Activated CD4-positive, CD25-positive, alpha-beta regulatory T cell treated with anti-CD3 and anti-CD28 coated beads, Interleukin-2, amount 50 U/mL, for 16 hours (primary cell): ENCODE measurements at places on chromosomes 2 and 18.

DNA sequence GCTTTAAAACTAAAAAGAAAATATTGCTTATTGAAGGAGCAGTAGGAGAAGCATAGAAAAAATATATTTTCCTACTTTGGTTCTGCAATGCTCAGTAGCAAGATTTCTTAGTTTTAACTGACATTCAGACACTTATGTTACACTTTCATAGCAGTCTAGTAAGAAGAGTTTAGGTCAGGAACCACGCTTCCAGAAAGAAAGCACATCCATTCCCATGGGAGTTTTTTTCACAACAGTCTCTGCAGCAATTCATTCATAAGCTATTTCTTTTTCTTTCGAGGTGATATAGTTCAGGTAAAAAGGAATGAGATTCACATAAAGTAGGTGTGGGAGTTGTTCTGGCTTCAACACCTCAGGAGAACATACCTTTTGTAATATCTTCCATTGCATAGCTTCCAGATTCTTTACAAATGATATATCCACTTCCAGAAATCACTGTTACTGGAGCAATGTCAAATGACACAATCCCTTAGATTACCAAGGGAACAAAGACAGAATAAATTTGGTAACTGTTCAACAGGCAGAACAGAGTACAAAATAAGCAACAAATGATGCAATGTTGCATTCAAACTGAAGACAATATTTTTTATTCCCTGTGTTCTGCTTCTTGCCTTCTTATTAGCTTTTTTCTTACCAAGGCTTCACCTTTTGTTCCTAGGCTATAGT lies 95.2 kb upstream of the GULP1 start:
- no peak for DNase-seq

- DNase-seq = no peak
These were observed 116.0 kb downstream of the LIPG start for GRCh38 chr18:49677762-49678413.

DNA sequence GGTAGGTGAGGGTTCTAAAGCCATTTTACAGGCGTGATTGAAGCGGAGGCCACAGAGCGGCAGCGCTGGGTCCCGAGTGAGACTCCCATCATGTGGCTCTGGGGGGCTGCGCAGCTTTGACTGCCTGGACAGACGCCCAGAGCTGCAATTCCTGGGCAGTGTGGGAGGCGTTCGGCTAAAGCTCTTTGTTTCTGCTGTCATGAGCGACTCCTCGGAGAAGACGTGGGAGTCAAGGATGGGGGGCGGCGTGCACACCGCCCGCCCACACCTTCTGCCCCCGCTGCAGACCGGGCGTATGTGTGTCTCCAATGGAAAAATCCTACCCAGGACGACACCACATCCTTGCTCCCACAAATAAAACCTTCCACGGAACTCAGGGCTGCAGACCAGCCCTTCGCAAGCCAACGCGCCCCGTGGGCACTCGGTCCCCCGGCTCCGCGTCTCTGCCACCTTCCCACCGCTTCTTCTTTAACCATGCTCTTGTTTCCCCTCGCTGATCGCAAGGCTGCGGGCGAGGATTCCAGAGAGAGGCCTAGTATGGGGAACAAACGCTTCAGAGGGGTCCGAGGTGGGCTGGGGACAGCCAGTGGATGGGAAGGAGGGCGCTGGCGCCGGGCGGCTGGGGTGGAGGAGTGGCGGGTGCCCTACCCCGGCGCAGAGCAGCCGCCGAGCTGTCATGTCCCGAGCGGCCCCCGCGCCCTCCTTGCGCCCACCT lies 680 bp upstream of the LBH start:
- no peak for DNase-seq

GRCh38 chr2:65566617-65567016 lies 134.2 kb upstream of the SPRED2 start:
- DNase-seq = no peak

DNA sequence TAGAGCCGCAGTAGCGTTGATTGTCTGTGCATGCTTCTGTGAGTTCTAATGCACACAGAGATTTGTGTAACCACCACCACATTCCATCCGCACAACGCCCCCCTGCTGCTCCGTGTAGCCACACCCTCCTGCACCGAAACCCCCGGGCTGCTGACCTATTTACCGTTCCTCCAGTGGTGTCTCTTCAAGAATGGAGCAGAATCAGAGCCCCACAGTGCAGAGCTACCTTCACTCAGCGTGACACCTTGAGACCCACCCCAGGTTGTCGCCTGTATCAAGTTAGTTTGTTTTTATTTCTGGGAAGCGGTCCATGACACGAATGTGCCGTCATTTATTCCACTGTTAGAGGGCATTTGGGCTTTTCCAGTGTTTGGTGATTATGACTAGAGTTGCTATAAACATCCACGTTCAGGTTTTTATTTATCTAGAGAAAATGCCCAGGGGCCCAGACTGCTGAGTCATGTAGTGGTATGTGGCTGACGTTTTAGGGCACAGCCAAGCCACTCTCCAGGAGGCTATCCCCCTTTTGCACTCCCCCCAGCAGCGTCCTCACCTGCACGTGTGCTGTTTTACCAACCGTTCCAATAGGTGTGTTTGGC lies 266.8 kb downstream of the NDUFA10 start:
- no peak for DNase-seq

DNA sequence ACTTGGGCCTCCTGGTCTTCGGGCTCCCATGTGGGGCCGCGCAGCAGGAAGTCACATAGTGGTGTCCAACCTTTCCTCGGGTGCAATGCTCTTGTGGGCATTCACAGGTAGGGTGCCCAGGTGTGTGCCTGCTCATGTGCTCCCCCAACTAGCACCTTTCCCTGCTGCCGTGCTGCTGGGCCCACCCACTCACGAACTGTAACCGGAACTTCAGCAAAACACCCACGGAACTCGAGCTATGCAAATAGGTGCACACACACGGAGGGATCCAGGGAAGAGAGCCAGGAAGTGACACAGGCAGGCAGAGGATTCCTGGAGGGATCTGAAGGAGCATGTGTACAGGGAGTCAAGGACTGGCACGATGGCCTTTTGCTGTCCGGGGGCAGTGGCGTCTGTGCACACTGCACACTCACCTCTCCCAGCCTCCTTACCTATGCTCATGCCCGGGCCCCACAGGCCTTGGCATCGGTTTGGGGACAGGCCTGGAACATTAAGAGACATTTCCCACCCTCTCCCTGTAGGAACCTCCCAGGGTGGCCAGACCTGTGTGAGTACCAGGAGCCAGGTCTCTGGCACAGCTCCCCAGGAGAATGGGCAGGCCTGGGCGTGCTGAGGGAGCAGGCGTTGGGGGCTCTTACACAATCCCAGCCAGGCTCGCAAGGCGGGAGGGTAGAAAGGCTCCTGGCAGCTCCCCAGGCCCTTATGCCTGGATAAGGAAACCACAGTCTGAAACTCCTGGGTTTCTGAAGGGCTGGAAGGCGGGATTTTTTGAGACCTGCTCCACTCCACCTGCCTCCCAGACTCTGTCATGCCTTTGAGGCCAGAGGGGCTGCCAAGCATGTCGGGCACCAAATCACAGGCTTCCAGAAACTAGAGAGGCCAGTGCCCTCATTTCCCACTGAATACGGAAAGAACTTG lies 6.6 kb upstream of the PTMA start:
- no peak for DNase-seq

DNA sequence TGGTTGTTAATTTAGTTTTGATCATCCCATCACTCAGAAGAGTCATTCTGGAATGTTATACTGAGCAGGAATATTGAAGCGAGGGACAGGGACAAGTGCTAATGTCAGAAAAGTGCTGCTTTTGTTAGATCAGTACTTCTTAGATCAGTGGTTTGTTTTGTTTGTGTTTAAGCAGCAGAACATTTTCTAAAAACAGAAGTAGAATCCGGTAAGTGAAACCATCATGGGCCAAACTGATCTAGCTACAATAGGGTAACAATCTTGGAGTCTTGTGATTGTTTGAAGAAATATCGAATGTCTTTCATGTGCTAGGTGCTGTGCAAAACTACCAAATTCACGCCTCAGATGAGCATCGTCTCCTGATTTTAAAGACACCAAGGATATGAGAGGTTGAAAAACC lies 45.1 kb upstream of the SEC11C start:
- DNase-seq = no peak

DNA sequence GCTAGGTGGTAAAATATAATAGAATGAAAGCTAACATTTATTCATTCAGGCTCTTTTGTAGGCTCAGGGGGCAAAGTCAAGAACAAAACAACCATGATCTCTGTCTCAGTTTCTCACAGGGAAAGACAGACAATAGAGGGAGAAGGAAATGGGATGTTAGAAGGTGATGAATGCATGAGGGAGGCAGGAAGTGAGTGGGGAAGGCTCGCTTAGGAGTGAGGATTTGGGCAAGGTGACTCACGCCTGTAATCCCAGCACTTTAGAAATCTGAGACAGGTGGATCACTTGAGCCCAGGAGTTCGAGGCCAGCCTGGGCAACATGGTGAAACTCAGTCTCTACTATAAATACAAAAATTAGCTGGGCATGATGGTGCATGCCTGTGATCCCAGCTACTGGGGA lies 88.4 kb downstream of the CTIF start:
- no peak for DNase-seq

GRCh38 chr2:238082151-238082550 lies 18.0 kb upstream of the ESPNL start:
- no peak for DNase-seq

GRCh38 chr2:196113061-196113974 lies 44.7 kb upstream of the DNAH7 start:
- DNase-seq = no peak

GRCh38 chr2:142038826-142039225 lies 92.0 kb downstream of the LRP1B start:
- DNase-seq = no peak

GRCh38 chr2:219495531-219496122 lies 3.1 kb upstream of the GMPPA start:
- peak; percentile 23 for DNase-seq

DNA sequence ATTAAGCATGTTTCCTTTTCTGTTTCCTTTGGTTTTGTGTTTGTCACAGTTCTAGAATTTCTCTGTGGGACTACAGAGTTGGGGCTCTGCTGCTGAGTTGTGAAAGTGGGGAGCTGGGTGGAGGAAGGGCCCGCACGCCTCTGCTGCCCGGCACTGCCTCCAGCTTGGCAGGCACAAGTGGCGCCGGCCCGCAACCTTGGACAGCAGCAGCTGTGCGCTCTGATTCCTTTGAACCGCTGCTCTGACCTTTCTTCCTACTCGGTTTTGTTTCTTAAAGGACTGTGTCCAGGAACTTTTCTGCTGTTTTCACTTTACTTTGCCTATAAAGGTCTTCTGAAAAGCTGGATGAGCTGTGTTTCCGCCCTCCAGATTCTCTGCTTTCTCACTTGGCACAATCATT lies 137.6 kb upstream of the ALPP start:
- no peak for DNase-seq

- DNase-seq = no peak
These were observed 557 bp upstream of the DSG2 start for GRCh38 chr18:31497404-31497835.

- no peak for DNase-seq
These were observed 4.0 kb upstream of the GPR17 start for GRCh38 chr2:127641846-127642507.

DNA sequence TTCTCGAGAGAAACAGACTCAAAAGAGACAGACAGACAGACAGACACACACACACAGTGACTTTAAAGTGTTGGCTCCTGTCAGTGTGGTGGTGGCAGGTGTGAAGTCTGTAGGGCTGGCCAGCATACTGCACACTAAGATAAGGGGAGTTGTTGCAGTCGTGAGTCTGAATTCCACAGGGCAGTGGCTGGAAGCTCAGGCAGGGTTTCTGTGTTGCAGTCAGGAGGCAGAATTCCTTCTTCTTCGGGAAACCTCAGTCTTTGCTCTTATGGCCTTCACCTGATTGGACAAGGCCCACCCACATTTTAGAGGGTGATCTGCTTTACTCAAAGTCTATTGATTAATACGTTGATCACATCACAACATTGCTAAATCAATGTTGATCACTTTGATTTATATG lies 478.4 kb upstream of the HS6ST1 start:
- DNase-seq = no peak

GRCh38 chr2:231965102-231965501 lies 3.6 kb downstream of the DIS3L2 start:
- DNase-seq = no peak

GRCh38 chr18:21051620-21052019 lies 60.0 kb downstream of the ROCK1 start:
- DNase-seq = no peak

- DNase-seq = no peak
These were observed 152.1 kb downstream of the GLI2 start for GRCh38 chr2:120887741-120888231.

GRCh38 chr2:43152186-43152585 lies 74.2 kb downstream of the ZFP36L2 start:
- DNase-seq = no peak

DNA sequence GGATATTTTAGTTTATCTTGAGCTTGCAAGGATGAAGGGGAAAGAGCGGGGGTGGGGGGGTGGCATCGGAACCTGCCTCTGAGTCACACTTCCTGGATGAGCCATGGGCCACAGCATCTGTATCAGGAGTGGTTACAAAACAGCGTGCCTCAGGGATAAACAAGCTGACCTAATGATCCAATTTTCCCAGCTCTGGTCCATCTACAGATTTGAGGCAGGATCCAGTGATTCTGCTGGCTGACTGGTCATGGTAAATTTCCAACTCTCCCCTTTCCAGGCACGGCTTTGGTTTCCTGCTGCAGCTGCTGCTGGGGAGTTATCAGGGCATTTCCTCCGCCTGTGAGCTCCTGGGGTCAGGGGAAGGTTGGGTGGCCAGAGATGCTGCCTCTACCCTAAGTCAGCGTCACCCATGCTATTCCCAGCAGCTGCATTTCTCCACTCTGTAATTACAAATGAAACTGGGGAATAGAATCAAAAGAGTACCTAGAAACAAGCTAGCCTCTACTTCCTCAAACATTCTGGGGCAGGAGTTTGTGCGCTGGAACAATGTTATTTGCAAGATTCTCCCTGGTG lies 4.7 kb upstream of the HPCAL1 start:
- DNase-seq = peak; percentile 12

- DNase-seq = no peak
These were observed 270.6 kb downstream of the DCC start for GRCh38 chr18:52610451-52611115.

- no peak for DNase-seq
These were observed 64.8 kb downstream of the NPPC start for GRCh38 chr2:231861288-231861931.

DNA sequence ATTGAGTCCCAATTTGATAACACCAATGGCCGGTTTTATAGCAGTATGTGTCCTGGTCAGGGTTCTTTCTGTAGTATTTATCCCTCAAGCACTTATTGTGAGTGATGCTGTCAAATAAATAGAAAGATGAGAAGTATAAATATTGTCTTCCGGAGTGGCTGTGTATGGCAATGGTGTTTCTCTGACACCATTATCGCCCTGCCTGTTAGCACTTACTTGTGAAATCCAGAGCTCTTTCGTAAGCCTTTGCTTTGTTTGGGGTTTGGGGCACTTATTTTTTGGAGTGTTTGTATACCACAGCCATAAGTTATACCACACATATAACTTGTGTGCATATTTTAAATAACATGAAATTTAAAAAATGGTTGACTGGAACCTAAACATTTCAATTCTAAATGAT lies 29.3 kb downstream of the CD8B2 start:
- no peak for DNase-seq

DNA sequence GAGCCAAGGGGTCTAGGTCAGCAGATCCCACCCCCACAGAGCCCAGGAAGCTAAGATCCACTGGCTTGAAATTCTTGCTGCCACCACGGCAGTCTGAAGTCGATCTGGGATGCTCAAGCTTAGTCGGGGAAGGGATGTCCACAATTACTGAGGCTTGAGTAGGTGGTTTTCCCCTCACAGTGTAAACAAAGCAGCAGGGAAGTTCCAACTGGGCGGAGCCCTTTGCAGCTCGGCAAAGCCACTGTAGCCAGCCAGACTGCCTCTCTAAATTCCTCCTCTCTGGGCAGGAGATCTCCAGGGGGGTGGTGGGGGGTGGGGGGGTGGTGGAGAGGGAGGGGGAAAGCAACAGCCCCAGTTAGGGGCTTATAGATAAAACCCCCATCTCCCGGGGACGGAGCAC lies 419.5 kb downstream of the NUP35 start:
- no peak for DNase-seq
